ENCODE measurements at places on chromosomes 7 and 10. TPM values are rescaled to one million over a fixed set of nuclear protein-coding genes. Genes with fewer than 3 reads are reported as not detected.

The ADAM22 gene
- 0.14 TPM for total RNA-seq

The CCDC186 gene
- 6.7 TPM for total RNA-seq

The GPRIN2 gene
- total RNA-seq, result 33.2 TPM

The AVL9 gene
- total RNA-seq, result 31.5 TPM
